Esophagus muscularis mucosa (tissue), 4 donors: ENCODE measurements at places on chromosomes 16 and 17. TPM values are rescaled to one million over a fixed set of nuclear protein-coding genes. Genes with fewer than 3 reads are reported as not detected.

GRCh38 chr17:37743875-37744632, 805 bp downstream of the HNF1B start:
- peak overlapping the region; percentile 34 for H3K4me3 ChIP-seq
- no peaks in the 10 kb centered on the region for H3K36me3 ChIP-seq
- H3K4me1 ChIP-seq: peaks cover 40% of the 10 kb centered on the region
- DNase-seq: no peak

GRCh38 chr17:70613681-70614080, 444.3 kb downstream of the KCNJ2 start:
- no peak for DNase-seq
- no peaks in the 10 kb centered on the region for H3K27me3 ChIP-seq
- no peaks in the 10 kb centered on the region for H3K36me3 ChIP-seq
- no peak overlapping the region for H3K27ac ChIP-seq
- H3K4me1 ChIP-seq: no peaks in the 10 kb centered on the region

- H3K27me3 ChIP-seq: no peaks in the 10 kb centered on the region
- no peaks in the 10 kb centered on the region for H3K36me3 ChIP-seq
- DNase-seq: no peak
- no peak overlapping the region for H3K27ac ChIP-seq
Observed at GRCh38 chr16:30541502-30542329, 7.1 kb upstream of the ZNF747 start.

The NPIPB8 gene
- not detected for total RNA-seq

- no peak overlapping the region for H3K27ac ChIP-seq
- H3K4me1 ChIP-seq: no peaks in the 10 kb centered on the region
- H3K36me3 ChIP-seq: no peaks in the 10 kb centered on the region
- no peaks in the 10 kb centered on the region for H3K27me3 ChIP-seq
Observed at GRCh38 chr16:13680021-13680889, 239.7 kb upstream of the ERCC4 start.

GRCh38 chr16:67372664-67373063, 20.6 kb downstream of the TPPP3 start:
- no peak for DNase-seq
- H3K4me1 ChIP-seq: no peaks in the 10 kb centered on the region
- no peaks in the 10 kb centered on the region for H3K27me3 ChIP-seq
- no peaks in the 10 kb centered on the region for H3K36me3 ChIP-seq

DNA sequence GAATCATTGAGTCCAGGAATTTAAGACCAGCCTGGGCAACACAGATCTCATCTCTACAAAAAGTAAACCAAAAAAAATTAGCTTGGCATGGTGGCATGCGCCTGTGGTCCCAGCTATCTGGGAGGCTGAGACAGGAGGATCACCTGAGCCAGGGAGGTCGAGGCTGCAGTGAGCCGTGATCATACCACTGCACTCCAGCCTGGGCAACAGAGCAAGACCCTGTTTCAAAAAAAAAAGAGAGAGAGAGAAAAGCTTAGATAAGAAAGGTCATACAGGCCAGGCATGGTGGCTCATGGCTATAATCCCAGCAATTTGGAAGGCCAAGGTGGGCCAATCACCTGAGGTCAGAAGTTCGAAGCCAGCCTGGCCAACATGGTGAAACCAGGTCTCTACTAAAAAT, 63.5 kb upstream of the DNAH17 start:
- DNase-seq: no peak
- no peak overlapping the region for H3K4me3 ChIP-seq
- no peak overlapping the region for H3K27ac ChIP-seq
- H3K27me3 ChIP-seq: no peaks in the 10 kb centered on the region
- H3K4me1 ChIP-seq: no peaks in the 10 kb centered on the region

GRCh38 chr16:73025151-73025855, 22.6 kb downstream of the ZFHX3 start:
- DNase-seq: no peak
- no peak overlapping the region for H3K4me3 ChIP-seq
- H3K27me3 ChIP-seq: no peaks in the 10 kb centered on the region
- H3K36me3 ChIP-seq: no peaks in the 10 kb centered on the region
- H3K27ac ChIP-seq: peak overlapping the region; percentile 30

DNA sequence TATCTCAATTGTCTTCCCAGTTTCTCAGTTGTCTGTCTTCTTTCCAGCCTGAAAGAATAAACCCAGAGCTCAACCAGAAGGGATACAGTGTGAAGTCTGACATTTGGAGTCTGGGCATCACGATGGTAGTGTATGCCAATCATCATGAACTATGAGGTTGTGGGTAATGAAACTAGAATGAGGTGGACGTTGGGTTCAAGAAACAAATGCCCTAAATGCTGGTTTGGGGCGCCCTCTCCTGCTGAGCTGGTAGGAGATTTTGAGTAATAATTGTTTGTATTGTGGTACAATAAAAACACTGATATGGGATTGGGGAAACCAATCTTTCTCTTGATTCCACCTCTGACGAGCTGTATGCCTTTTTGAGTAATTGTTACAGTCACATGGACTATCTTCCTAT, 110.4 kb downstream of the MAP2K6 start:
- DNase-seq: no peak
- peaks cover 15% of the 10 kb centered on the region for H3K4me1 ChIP-seq
- H3K36me3 ChIP-seq: no peaks in the 10 kb centered on the region
- H3K4me3 ChIP-seq: no peak overlapping the region
- H3K27me3 ChIP-seq: no peaks in the 10 kb centered on the region

The ZNF19 gene
- total RNA-seq: 3.3 TPM

The TBC1D3E gene
- total RNA-seq: not detected

- peaks cover 7% of the 10 kb centered on the region for H3K4me1 ChIP-seq
- H3K27ac ChIP-seq: no peak overlapping the region
- DNase-seq: no peak
- no peak overlapping the region for H3K4me3 ChIP-seq
- H3K27me3 ChIP-seq: no peaks in the 10 kb centered on the region
Observed at GRCh38 chr16:4597174-4597573, 17.5 kb downstream of the UBALD1 start.

GRCh38 chr17:81044764-81045589, 10.0 kb downstream of the BAIAP2 start:
- H3K4me1 ChIP-seq: peaks cover 98% of the 10 kb centered on the region
- peak; percentile 95 for DNase-seq
- H3K4me3 ChIP-seq: peak overlapping the region; percentile 39
- H3K27me3 ChIP-seq: no peaks in the 10 kb centered on the region
- no peaks in the 10 kb centered on the region for H3K36me3 ChIP-seq

- no peak for DNase-seq
- H3K27me3 ChIP-seq: no peaks in the 10 kb centered on the region
- no peaks in the 10 kb centered on the region for H3K4me1 ChIP-seq
- peaks cover 65% of the 10 kb centered on the region for H3K36me3 ChIP-seq
Observed at GRCh38 chr17:17322516-17323510, 19.6 kb downstream of the NT5M start.

DNA sequence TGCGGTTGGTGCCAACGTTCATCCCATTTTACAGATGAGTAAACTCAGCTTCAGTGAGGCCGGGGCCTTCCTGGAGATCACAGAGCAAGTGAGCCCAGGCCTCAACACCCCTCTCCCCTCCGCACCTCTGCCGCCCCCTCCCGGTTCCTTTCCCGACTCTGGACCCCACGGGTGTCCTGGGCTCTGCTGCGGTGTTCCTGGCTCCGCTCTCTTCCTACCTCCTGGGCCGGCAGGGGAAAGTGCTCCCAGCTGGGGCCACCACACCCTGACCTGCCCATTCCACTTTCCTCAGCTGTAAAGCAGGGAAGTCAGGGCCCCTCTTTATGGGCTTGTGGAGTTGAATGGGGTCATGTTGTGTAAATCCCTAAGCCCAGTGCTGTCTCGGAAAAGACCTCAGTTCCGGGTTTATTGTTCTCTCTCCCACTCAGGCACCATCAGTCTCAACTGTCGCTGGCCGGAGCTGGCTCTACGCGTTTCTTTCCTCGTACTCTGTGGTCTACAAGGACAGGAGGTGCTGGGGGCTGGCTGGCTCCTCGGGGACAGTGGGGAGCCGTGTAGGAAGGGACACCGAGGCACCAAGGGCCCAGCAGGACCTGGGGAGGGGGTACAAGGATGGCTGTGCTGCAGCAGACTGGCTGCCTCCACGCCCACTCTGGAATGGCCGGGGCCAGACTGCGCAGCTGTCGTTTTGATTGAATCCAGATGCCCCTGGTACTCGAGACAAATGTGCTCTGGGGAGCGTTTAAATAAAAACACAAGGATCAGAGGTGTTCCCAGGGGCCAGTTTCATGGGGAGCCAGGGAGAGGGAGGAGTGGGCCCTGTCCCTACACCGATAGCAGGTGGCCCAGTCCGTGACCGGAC, 21.7 kb upstream of the ACSF3 start:
- no peaks in the 10 kb centered on the region for H3K36me3 ChIP-seq
- DNase-seq: no peak
- no peaks in the 10 kb centered on the region for H3K27me3 ChIP-seq
- H3K4me3 ChIP-seq: no peak overlapping the region
- no peak overlapping the region for H3K27ac ChIP-seq

DNA sequence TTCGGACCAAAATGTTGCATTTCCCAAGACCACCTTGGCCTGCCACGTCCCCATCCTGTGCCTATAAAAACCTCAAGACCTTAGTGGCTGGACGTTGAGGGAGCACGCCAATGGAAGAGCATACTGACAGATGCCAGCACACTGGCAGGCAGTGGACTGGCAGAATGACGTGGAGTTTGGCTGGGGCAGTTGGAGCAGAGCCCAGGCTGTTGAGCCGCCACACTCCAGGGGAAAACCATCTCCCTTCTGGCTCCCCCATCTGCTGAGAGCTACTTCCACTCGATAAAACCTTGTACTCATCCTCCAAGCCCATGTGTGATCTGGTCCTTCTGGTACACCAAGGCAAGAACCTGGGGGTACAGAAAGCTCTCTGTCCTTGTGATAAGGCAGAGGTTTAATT, 494.1 kb downstream of the CDH11 start:
- H3K27ac ChIP-seq: no peak overlapping the region
- DNase-seq: no peak
- no peaks in the 10 kb centered on the region for H3K36me3 ChIP-seq
- H3K4me3 ChIP-seq: no peak overlapping the region
- no peaks in the 10 kb centered on the region for H3K27me3 ChIP-seq
- H3K4me1 ChIP-seq: no peaks in the 10 kb centered on the region

- peaks cover 16% of the 10 kb centered on the region for H3K4me1 ChIP-seq
- no peak overlapping the region for H3K27ac ChIP-seq
- H3K36me3 ChIP-seq: no peaks in the 10 kb centered on the region
- no peaks in the 10 kb centered on the region for H3K27me3 ChIP-seq
- DNase-seq: no peak
- no peak overlapping the region for H3K4me3 ChIP-seq
Observed at GRCh38 chr17:77889866-77890760, 68.4 kb upstream of the TNRC6C start.
